ENCODE measurements at places on chromosomes 6 and 20.

GRCh38 chr20:33945391-33946081 lies 48.2 kb upstream of the RALY start:
- DNase-seq = no peak

DNA sequence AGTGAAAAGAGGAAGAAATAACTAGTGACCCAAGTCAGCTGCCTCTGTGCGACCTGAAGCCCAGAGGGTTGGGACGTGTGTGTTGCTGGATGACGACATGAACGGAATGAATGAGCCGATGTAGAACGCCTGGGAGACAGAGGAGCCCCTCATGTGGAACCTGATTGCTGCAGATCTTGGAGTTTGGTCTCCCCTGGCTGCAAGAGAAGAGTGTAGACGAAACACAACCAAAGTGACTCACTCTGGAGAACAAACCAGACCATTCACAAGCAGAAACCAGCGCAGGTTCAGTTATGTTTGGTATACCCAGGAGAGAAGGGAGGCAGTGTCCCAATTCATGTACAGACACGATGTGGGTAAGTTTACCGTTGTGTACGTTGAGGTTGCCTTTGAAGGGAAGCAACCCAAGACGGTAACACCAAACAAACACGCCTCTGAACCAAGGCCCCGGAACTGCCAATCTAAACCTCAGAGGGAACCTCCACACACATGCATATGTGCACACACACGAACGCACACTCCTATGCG lies 265.9 kb downstream of the BMP7 start:
- no peak for DNase-seq

DNA sequence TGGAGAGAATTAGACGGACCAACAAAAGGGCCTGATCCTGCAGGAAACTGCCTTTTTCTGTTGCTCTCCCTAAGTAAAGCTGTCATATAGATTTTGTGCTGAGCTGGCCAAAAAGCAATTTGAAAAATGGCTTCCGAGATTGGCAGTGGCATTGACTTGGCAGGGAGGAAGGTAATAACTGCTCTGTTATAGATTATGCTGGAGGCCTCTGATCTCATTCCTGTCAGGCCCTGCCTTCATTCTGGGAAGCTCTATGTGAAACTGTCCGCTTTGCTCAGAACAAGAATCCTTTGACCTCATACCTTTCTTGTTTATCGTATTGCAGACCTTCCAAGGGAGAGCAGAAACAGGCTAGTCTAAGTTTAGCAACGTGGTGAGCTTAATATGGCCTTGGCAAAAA lies 234.4 kb downstream of the PHACTR1 start:
- no peak for DNase-seq

DNA sequence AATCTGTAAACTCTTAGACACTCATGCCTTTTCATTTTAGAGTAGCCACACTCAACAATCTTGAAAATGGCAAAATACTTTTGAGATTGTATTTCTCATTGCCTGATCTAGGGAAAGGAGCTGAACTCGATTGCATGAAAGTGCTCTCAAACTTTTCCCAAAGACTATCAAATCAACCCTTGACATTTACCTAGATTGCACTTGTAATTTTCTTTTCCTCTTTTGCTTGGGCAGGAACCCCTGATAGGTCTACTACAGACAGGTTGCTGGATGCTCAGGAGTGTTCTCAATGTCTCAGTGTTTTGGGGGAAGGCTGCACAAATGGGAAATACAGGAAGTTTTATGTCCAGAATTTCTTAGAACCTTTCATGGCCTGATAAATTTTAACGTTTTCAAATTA lies 468.0 kb upstream of the GJE1 start:
- DNase-seq = no peak

GRCh38 chr20:54626126-54626525 lies 150.7 kb downstream of the DOK5 start:
- no peak for DNase-seq

DNA sequence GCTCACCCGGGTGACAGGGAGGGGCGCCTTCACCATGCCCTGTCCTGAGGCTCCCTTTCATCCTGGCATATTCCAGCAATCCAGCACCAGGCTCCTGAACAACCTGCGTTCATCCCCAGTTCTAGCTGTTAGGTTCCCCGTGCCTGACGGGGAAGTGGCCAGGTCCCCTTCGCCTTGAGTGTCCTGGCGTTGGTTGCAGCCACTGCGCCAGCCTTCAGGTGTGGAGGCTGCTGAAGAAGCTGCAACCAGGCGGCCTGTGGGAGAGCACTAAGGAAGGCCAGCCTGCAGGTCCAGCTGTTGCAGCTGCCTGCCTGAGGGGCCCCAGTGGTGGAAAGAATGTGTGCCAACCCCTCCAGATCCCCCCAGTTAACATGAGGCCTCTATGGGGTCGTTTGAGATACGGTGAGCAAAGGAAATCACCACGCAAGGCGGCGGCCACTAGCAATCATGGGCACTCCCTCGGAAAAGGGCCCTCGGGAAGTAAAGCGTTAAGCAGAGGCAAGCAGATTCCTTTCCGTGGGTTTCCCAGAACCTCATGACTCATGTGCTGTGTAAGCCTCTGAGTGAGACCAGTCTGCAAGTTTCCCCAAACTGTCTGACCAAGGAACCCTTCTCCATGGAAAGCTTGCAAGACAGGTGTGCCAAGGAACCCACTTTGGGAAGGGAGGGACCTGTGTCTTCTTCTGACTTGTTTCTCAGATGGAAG lies 320.8 kb downstream of the TAF4 start:
- DNase-seq = no peak

All from stimulated activated effector memory CD8-positive, alpha-beta T cell treated with anti-CD3 and anti-CD28 coated beads, Interleukin-12 subunit alpha, Interleukin-12 subunit beta, amount 100 ng/mL, for 72 hours (primary cell).